ENCODE measurements at places on chromosomes 13 and 19. TPM values are rescaled to one million over a fixed set of nuclear protein-coding genes. Genes with fewer than 3 reads are reported as not detected.

Gene POU2F2
- 91.3 TPM for total RNA-seq

Gene TMEM205
- 36.7 TPM for total RNA-seq

Gene LMTK3
- total RNA-seq: 14.0 TPM

Gene ZNF628
- 6.6 TPM for total RNA-seq

Gene OSCAR
- total RNA-seq: 0.51 TPM

Gene ZGLP1
- 6.2 TPM for total RNA-seq

Gene CEACAM4
- total RNA-seq: 0.60 TPM

Gene GAS6
- 5.5 TPM for total RNA-seq
